Tongue (tissue), 3 donors: ENCODE measurements at places on chromosomes 6 and 20. TPM values are rescaled to one million over a fixed set of nuclear protein-coding genes. Genes with fewer than 3 reads are reported as not detected.

Gene GSTA4
- total RNA-seq: 51.9 TPM

- DNase-seq: peak; percentile 27
These were observed 36.4 kb downstream of the MYLK4 start for GRCh38 chr6:2714111-2714895.

- DNase-seq: no peak
These were observed 35.8 kb downstream of the LAMA4 start for GRCh38 chr6:112218563-112218962.

Gene XKR7
- under 0.01 TPM for total RNA-seq

DNA sequence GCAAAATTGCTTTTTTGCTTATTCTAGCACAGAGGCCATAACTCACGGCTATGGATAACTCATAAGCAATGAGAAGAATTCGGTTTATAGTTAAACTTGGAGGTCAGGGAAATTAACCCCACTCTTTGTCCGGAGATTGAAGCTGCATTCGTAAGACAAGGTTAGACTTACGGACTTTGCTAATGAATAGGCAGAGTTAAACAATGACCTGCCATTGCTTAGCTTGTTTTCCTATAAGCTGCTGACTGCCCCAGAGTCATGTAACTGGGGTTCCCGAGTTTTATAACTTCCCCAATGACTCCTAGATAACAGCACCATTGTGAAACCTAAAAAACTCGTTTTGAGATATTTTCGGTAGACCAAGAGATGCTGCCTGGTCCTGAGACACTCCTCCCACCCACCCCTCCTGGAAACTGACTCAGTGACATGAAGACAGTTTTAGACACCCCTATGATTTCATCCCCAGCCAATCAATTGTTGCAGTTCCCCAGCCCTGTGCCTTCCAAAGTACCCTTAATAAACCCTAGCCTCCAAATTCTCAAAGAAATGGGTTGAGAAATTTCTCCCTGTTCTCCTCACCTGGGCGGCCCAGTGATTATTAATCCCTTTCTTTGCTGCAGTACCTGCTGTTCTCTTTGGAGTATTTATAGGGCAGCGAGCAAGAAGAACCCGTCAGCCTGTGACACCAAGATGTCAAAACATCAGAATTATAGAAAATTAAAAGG lies 33.1 kb upstream of the MCUR1 start:
- DNase-seq: no peak

Gene NNAT
- 24.1 TPM for total RNA-seq

Gene DOK5
- total RNA-seq: 20.1 TPM

DNA sequence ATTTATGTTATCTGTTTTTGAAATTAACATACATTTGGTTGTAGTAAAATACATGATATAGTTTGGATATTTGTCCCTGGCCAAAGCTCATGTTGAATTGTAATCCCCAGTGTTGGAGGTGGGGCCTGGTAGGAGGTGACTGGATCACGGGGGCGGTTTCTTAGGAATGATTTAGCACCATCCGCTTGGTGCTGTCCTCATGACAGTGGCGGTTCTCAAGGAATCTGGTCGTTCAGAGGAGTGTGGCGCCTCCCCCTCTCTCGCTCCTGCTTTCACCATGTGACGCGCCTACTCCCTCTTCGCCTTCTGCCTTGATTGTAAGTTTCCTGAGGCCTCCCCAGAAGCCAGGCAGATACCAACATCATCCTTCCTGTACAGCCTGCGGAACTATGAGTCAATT lies 29.0 kb downstream of the CTCFL start:
- DNase-seq: no peak

Gene RIPOR3
- 12.5 TPM for total RNA-seq

DNA sequence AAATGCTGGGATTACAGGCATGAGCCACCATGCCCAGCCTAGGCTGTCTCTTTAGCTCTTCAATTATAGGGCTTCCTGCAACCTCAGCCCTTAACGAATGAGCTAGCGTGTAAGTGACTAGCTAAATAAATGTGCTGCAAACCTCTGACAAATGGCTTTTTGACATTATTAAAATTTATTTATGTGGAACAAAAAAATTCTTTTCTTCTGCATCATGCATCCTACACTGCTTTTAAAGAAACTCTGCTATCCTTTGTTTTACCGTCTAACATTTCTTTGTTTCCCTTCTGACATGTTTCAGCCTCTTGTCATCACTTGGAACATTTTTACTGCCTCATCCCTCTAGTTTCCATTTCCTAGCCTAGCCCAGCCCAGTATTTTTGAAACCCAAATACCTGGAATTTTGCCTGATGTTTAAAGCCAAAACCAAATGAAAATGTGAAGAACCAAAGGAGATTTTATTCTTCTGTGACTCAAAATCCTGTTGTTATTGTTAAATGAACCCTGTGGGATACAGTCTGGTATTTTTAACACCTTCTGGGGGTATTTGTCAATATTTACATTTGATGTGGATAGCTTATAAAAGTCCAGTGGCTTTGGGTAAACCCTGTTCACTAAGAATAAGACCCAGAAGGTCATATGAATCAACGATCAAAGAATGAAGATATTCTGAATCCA lies 9.5 kb downstream of the NT5E start:
- DNase-seq: peak; percentile 79

DNA sequence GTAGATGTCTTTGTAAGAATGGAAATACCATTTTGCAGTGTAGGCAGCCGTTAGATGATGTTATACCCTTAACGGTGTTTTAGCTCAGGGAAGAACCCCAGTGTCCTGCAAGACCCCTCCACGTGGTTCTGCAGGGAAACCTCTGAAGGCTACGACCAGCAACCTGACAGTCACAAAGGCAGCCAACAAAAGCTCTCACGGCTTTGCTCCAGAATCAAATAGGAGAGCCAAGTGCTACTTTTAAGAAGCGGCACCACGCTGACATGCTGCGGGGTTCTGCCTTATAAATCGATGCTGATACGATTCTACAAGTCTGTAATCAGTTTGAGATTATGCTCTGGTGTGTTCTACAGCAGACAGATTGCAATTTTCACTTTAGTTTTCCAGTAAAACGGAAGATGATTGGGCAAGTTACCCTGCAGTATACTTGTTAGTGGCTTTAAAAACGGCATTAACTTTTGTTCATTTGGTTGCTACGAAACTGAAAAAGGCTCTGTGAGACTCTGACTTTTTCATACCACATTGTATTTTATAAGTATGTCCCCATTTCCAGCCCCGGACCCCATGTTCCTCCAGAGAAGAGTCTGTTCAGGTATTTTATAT lies 312.9 kb downstream of the SAMD5 start:
- no peak for DNase-seq
